ENCODE measurements at places on chromosomes 16 and 17.
A peak's percentile ranks its signal among the peaks of the same experiment; 100 is the strongest.

DNA sequence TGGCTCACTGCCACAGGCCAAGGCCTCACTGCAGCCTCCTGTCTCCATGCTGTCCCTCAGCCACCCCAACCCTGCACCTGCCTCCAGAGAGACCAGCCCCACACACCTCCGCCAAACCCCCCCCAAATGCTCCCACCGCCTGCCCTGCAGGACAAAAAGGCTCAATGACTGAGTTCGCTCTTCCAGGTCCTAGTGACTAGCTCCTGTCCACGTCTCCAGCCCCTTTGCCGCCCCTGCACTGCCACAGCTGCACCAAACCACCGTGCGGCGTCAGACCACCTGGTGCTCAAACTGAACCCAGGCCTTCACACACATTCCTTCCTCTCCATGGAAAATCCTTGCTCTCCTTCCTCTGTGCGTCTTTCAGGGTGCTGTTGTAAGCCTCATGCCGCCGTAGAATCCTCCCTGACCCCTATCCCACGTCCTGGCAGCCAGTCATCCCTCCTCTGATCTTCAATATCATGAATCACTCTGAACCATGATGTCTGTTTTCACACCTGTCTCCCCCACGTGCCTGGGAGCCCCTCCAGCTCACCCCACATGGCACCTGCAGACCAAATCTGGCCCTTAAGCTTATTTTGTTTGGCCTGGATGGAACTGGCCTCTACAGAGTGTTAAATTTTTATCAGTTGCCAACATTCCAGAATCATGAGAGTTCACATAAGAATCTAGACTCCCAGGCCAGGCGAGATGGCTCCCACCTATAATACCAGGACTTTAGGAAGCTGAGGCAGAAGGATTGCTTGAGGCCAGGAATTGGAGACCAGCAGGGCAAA lies 4.3 kb upstream of the GSG1L start:
- no peak for DNase-seq

GRCh38 chr16:85557971-85558657 lies 55.0 kb upstream of the GSE1 start:
- DNase-seq = no peak

GRCh38 chr17:58210922-58211321 lies 8.1 kb downstream of the MKS1 start:
- DNase-seq = no peak

GRCh38 chr17:71183066-71183660 lies 937.7 kb upstream of the SOX9 start:
- DNase-seq = no peak

DNA sequence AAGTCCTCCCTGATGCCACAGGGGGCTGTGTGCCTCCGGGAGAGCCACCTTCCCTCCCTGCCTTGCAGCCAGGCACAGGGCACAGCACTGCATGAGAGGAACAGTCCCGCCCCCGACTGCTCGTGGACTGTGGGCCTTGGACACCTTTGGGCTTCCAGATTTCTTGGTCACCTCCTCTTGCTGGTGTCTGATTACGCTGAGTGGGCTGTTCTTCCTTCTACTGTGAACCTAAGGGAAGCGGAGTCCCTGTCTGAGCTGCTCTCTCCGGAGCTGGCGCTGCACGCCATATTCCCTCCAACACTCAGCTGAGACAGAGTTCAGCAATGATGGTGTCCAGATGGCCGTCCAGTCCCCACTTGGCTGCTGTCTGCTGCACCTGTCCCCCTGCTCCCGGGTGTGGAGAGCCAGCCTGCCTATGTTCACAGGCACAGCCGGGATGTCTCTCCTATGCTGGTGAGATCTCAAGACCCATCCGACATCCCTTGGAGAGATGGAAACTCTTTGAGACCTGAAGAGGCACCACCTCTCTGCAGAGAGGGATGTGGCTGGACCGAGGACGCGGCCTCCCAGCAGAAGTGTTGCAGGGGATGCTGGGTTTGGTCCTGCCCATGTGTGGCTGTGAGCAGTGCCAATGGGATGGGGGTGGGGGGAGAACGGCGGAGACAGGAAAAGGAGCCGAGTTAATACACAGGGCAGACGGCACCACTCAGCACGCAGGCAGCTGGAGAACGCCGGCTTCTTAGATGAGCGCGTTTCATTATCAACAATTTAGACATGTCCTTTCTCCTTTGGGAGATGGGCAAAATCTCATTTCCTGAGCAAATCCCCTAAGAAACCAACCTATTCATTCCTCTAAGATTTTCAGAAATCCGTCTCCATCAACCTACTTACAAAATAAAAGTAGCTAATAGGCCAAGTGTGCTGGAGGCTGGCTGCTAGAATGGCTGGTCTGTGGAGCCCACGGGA lies 171.9 kb downstream of the ENGASE start:
- DNase-seq = no peak

- DNase-seq = peak; percentile 45
These were observed at the start of gene IGF2BP1 for GRCh38 chr17:48997103-48997826. Gene IGF2BP1 (plus strand): TSS chr17:48997385. CDS start chr17:48997746, 361 bp downstream.

Measured in activated CD4-positive, alpha-beta T cell treated with anti-CD3 and anti-CD28 coated beads for 48 hours (primary cell).